B cell (primary cell): ENCODE measurements at places on chromosomes 12 and 14. TPM values are rescaled to one million over a fixed set of nuclear protein-coding genes. Genes with fewer than 3 reads are reported as not detected.

The EPYC gene
- total RNA-seq, result not detected in 2 replicates

The FSCB gene
- total RNA-seq, result not detected in 2 replicates

The CCT2 gene
- 125 TPM in 2 replicates for total RNA-seq

The HVCN1 gene
- total RNA-seq, result 216 and 228 TPM in 2 replicates

The MEG3 gene
- total RNA-seq, result not detected in 2 replicates
